DMS 273 treated with DMSO at 0.1 percent for 48 hours (cell line): ENCODE measurements at places on chromosomes 1 and 21.
A peak's percentile ranks its signal among the peaks of the same experiment; 100 is the strongest.

DNA sequence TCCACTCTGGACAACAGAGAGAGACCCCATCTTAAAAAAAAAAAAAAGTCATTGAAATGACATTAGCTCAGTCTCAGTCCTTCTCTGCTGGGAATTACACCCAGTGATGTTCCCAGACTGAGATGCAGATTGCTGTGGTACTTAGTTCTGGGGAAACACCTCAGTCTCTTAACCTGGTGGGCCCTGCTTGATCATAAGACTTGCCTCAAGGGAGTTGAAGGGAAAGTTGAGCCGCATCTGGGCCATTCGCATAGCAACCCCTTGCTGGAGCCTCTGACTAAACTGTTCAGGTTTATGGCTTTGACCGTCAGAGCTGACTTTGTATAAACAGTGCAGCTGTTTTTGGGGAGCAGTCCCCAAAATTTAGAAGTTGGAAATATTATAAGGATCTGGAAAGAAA is 13.4 kb downstream of the FCRL4 start:
- no peak for DNase-seq

DNA sequence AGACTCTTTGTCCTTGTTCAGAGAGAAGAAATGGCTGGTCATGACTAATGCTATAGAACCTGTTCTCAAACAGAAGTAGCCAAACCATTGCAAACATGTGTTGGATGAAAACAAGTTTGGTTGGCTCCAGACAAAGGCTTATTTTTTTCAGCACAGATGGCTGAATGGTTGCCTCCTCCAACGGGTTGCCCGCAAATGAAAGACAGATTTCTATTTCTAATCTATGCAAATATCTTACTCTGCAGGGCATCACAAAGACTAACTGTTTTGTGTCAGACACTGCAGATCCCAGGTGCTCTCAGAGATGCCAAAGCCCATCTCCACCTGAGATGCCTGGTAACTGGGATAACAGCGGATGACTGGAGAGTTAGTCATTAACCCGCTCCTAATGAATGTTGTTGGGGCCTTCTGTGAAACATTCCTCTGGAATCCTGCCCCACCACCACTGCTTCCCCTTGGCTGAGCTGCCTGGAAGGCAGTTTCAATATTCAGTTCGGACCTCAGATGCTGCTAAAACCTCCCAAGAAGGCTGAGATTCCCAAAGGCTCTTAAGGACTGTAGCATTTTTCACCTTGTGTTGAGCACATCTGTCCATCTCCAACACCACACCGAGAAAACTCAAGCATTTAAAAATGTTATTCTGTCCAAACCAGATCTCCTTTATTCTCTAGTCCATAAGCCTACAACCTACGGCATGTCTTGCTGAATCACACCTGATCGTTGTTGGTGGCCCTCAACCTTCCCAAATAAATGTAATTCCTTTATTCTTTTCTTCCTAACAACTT is 104.4 kb downstream of the PTPN14 start:
- DNase-seq, result peak; percentile 92

DNA sequence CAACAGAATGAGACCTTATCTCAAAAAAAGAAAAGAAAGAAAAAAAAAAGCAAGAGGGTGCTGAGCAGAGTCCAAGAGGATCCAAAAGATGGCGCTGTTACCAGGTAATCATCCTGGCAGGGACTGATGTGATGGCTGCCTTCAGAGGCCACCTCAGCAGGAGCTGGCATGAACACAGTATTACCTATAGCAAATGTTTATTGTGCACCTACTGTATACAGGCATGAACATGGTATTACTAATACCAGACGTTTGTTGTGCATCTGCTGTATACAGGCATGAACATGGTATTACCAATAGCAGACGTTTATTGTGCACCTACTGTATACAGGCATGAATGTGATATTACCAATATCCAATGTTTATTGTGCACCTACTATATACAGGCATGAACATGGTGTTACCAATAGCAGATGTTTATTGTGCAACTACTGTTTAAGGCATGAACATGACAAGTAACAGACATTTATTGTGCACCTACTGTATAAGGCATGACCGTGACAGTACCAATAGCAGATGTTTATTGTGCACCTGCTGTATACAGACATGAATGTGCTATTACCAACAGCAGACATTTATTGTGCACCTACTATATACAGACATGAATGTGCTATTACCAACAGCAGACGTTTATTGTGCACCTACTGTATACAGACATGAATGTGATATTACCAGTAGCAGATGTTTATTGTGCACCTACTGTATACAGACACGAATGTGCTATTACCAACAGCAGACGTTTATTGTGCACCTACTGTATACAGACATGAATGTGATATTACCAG is 115.1 kb upstream of the TMEM51 start:
- DNase-seq, result no peak

GRCh38 chr1:236393681-236394481 is at the start of gene EDARADD:
EDARADD (plus strand) TSS chr1:236394286; CDS start chr1:236394445, 159 bp downstream.
- no peak for DNase-seq

DNA sequence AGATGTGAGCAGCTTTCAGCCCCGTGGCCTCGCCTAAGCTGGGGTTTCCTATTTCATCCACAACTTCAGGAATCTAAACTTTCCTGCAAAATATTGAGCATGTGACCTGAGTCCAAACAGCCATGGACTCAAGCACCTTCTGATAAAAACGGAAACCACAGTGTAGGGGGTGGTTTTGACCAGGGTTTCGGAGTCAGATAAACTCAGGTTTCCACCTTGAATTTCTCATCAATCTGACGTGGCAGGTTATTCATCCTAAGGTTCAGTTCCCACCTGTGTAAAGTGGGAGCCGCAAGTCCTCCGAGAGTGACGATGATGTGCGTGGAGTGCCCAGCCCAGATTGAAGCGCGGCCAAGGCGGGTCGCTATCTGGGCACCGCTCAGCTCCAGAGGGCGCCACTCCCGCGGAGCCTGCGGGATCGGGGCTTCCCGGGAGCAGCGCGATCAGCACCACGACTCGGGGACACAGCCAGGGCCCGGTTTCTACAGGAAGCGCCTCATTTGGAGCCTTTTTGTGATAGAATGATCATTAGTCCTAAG is 871 bp upstream of the ETS2 start:
- no peak for DNase-seq

DNA sequence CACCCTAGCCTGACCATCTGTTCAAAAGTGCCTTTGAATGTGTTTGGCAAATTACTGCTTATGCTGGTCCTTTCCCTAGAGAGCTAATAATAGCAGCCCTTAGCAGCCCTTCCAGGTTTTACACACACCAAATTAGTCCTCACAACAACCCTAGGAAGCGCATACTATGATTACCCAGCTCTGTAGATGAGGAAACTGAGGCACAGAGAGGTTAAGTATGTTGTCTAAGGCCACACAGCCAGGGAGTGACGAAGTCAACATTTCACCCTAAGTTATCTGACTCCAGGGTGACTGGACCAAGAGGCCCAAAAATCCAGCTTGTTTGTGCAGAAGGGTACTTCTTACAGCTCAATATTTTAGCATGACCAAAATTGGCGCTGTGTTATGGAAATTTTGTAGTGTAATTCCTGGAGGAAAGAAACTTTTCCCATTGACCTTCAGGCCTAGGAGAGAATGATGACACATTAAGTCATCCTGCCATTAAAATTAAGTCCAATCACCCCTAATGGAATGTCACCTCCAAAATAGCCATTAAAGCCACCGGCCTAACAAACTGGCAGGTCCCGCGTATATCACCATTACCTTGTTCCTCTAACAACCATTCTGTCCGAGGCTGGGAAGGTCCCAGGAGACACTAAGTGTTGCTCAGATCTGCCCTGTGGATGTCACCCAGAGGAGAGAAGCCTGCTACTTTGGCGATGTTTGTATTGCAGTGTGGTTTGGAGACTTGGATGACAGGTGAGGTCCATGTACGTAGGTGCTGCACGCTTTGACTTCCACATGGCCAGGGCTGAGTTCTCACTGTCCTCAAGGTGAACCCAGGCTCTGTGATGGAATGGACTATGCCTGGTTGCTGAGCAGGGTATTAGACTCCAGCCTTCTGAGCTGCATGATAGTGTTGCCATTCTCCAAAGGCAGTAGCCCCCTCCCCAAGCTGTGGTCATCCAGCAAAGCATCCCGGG is 258.3 kb downstream of the TOMM20 start:
- peak; percentile 90 for DNase-seq
